ENCODE measurements at places on chromosomes 3 and 15. TPM values are rescaled to one million over a fixed set of nuclear protein-coding genes. Genes with fewer than 3 reads are reported as not detected.

- H3K36me3 ChIP-seq, result no peaks in the 10 kb centered on the region
- no peak overlapping the region for H3K4me3 ChIP-seq
- no peak for DNase-seq
- H3K27ac ChIP-seq, result no peak overlapping the region
- no peaks in the 10 kb centered on the region for H3K4me1 ChIP-seq
Measured at GRCh38 chr15:83164771-83165404, 42.7 kb downstream of the HDGFL3 start.

DNA sequence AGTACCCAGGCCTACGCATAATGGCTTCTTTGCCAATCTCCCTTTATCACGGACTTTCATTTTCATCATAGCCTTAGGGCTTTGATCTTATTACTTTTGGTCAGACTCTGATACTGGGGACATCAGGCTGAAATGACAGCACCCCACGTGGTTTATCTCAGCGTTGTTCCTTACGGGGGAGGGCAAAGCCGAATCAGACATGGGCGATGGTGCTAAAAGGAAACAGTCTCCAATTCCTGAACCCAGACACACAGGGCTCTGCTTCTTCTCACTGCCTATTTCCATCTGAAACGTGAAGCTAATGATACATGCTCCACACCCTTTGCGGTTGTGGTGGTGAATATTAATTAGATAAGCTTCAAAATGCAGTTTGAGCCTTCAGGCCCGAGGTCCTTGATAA lies 59.4 kb upstream of the CD47 start:
- H3K27me3 ChIP-seq, result no peaks in the 10 kb centered on the region
- H3K4me1 ChIP-seq, result no peaks in the 10 kb centered on the region
- DNase-seq, result no peak
- no peak overlapping the region for H3K27ac ChIP-seq

GRCh38 chr15:70088887-70089691 lies 8.6 kb downstream of the TLE3 start:
- H3K4me3 ChIP-seq, result no peak overlapping the region
- H3K27ac ChIP-seq, result no peak overlapping the region
- DNase-seq, result no peak
- H3K27me3 ChIP-seq, result no peaks in the 10 kb centered on the region
- H3K36me3 ChIP-seq, result peaks cover 48% of the 10 kb centered on the region
- H3K4me1 ChIP-seq, result peaks cover 66% of the 10 kb centered on the region

DNA sequence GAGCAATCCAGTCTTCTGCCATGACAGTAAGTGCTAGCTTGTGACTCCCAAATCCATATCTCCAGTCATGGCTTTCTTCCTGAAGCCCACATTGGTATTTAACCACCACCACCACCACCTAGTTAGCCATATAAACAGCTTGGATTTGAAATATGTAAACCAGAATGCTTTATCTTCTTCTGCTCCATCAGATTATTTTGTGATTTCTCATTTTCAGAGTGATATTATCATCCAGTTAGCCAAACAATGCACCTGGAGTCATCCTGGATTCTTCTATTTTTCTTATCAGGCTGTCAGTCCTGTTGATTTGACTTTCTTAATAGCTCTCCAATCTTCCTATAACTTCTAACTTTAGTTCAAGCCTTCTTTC lies 124.3 kb upstream of the PTX3 start:
- H3K4me1 ChIP-seq, result no peaks in the 10 kb centered on the region
- no peaks in the 10 kb centered on the region for H3K36me3 ChIP-seq
- H3K27me3 ChIP-seq, result no peaks in the 10 kb centered on the region
- DNase-seq, result no peak
- no peak overlapping the region for H3K27ac ChIP-seq

- H3K27me3 ChIP-seq, result no peaks in the 10 kb centered on the region
- H3K4me3 ChIP-seq, result no peak overlapping the region
- no peak overlapping the region for H3K27ac ChIP-seq
- no peaks in the 10 kb centered on the region for H3K36me3 ChIP-seq
Measured at GRCh38 chr3:8657804-8658305, 13.3 kb upstream of the SSUH2 start.

DNA sequence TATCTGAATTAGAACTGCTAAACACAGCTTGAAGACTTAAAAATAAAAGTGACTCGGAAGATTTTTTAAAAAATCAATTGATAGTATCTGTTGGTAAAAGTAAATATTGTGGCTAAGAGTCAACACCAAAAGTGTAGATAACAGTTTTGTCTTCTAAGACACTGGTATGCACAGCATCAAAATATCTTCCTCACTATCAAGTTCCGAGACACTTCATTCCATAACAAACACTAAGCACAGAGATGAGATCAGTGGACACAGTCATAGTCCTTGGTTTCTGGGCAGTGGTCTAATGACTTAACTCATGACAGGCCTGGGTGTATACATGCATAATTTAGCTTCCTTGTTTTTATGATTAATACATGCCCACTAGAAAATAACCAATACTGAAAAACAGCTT lies 63.2 kb downstream of the PXYLP1 start:
- no peak for DNase-seq
- H3K27me3 ChIP-seq, result no peaks in the 10 kb centered on the region
- H3K36me3 ChIP-seq, result no peaks in the 10 kb centered on the region
- peak overlapping the region; percentile 49 for H3K27ac ChIP-seq

- H3K27me3 ChIP-seq, result no peaks in the 10 kb centered on the region
- peak overlapping the region; percentile 21 for H3K27ac ChIP-seq
- H3K4me3 ChIP-seq, result no peak overlapping the region
- peaks cover 10% of the 10 kb centered on the region for H3K4me1 ChIP-seq
Measured at GRCh38 chr3:64612916-64613526, 74.8 kb downstream of the ADAMTS9 start.

- no peaks in the 10 kb centered on the region for H3K36me3 ChIP-seq
- no peaks in the 10 kb centered on the region for H3K4me1 ChIP-seq
- no peak for DNase-seq
- no peak overlapping the region for H3K27ac ChIP-seq
- no peaks in the 10 kb centered on the region for H3K27me3 ChIP-seq
- no peak overlapping the region for H3K4me3 ChIP-seq
Measured at GRCh38 chr15:36763685-36764084, 184.3 kb downstream of the CDIN1 start.

DNA sequence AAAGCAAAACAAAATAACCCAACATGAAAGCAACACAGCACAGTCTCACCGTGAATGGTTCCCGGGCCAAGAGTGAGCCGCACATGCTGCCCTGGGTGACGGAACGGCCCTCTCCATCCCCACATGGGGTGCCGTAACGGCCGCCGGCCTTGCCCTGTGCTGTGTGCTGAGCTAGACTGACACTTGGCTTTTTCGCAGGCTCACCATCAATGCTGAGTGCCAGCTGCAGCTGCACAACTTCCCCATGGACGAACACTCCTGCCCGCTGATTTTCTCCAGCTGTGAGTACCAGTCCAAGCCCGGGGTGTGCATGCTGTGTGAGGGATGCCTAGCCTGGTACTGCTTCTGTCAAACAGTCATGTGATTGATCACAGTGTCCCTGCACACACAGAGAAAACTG lies 357.6 kb downstream of the GABRG3 start:
- DNase-seq, result no peak
- no peaks in the 10 kb centered on the region for H3K36me3 ChIP-seq
- H3K27me3 ChIP-seq, result no peaks in the 10 kb centered on the region
- no peak overlapping the region for H3K27ac ChIP-seq

- no peak for DNase-seq
- H3K36me3 ChIP-seq, result no peaks in the 10 kb centered on the region
- H3K4me3 ChIP-seq, result no peak overlapping the region
- no peak overlapping the region for H3K27ac ChIP-seq
Measured at GRCh38 chr15:95850837-95851236, 479.7 kb upstream of the NR2F2 start.

DNA sequence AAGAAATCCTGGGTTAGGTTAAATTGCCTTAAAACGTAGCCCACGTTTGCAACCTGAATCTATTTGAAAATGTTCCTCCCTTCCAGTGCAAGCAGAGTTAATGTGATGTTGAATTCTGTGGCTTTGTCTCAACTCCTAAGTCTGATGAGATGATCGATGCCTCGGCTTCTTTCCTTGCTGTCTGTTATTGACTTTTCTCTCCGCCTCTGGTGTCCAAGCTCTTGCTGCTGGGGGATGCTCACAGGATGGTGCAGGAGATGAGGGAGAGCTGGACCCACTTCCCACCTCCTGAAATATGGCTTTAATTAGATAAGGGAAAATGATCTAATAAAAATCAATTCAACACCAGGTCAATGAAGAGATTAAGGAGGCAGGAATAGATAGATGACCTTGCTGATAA lies 407.9 kb upstream of the RGMA start:
- no peak for DNase-seq
- no peaks in the 10 kb centered on the region for H3K4me1 ChIP-seq
- H3K36me3 ChIP-seq, result no peaks in the 10 kb centered on the region

DNA sequence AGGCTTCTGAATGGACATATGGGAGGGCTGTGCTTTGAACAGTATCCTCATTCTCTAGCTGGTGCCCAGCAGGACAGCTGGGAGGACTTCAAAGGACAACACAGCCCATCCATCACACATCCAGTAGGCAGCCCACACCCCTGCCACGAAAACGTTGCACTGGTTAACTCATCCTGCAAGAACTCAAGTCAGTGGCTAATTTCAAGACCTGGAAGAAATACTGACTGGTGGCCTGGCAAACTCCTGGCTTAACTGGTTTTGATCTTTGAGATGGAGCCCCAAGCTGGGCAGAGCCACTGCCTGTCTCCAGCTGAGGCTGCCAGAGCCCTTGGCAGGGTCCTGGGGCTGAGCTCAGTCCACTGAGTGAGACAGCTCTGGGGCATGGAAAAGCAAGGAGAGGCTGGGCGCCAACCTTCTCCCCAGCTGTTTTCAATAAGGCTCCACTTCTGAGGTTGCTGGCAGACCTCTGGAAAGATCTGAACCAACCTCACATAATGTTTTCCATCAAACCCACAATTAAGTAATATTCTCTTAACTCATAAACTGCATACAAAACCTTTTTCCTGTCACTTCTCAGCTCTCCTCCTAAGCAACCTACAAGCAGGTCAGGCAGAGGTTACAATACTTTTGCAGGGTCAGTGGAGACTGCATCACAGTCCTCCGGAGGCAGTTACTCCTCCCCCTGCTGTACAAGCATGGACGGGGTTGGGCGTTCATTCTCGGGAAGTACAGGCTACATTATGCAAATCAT lies 110.3 kb downstream of the MYLK start:
- no peaks in the 10 kb centered on the region for H3K36me3 ChIP-seq
- H3K27me3 ChIP-seq, result no peaks in the 10 kb centered on the region
- no peaks in the 10 kb centered on the region for H3K4me1 ChIP-seq
- DNase-seq, result no peak
- H3K4me3 ChIP-seq, result no peak overlapping the region

- no peaks in the 10 kb centered on the region for H3K27me3 ChIP-seq
- H3K36me3 ChIP-seq, result no peaks in the 10 kb centered on the region
- DNase-seq, result no peak
- no peak overlapping the region for H3K4me3 ChIP-seq
Measured at GRCh38 chr3:140442621-140443020, 235.2 kb upstream of the TRIM42 start.

DNA sequence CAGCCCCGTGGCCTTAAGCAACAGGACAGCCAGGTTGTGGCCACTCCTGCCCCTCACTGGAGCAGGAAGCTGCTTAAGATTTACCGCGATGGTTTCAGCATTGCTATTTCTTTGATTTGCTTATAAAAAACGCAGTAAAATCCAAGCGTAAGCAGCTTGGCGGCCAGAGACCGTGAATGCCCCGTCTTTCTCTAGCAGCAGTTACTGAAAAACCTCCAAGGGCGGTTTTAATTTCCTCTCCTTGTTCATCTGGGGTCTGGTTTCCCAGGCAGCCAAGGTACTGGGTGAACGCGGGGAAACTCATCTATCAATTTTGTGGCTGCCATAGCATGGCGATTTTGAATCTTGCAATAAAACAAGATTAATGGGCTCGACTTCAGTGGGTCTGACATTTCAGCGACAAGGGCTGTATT lies 130.3 kb downstream of the MINAR1 start:
- DNase-seq, result no peak
- no peak overlapping the region for H3K27ac ChIP-seq
- H3K36me3 ChIP-seq, result no peaks in the 10 kb centered on the region
- H3K4me3 ChIP-seq, result no peak overlapping the region

- no peak overlapping the region for H3K27ac ChIP-seq
- DNase-seq, result no peak
- no peak overlapping the region for H3K4me3 ChIP-seq
- H3K36me3 ChIP-seq, result peaks cover 9% of the 10 kb centered on the region
Measured at GRCh38 chr3:11373654-11374053, 101.5 kb downstream of the ATG7 start.

GRCh38 chr3:157086060-157086750 lies 73.7 kb downstream of the CCNL1 start:
- H3K27me3 ChIP-seq, result no peaks in the 10 kb centered on the region
- no peaks in the 10 kb centered on the region for H3K36me3 ChIP-seq
- no peak overlapping the region for H3K4me3 ChIP-seq
- no peak overlapping the region for H3K27ac ChIP-seq
- DNase-seq, result no peak

- H3K27me3 ChIP-seq, result peaks cover 51% of the 10 kb centered on the region
- peak overlapping the region; percentile 19 for H3K4me3 ChIP-seq
- H3K36me3 ChIP-seq, result no peaks in the 10 kb centered on the region
- no peak for DNase-seq
- no peaks in the 10 kb centered on the region for H3K4me1 ChIP-seq
Measured at GRCh38 chr15:96367311-96368200, 37.1 kb downstream of the NR2F2 start.

CCDC191 gene
- total RNA-seq, result 4.1 TPM

DNA sequence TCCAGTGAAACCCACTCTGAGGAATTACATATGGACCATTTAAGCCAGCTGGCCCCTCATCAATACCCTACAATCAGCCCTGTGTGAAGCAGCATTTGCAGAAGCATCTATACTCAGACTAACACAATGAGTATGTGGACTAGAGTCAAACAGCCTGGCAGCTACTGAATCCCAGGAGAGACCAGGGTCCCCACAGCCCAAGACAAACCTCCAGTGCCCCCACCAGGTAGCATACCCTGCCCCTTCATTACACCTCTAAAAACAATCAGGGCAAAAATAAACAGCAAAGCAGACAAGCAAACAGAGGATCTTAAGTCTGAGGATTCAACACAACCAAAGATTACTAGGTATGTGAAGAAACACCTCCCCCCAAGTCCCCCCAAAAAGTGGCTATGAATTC lies 157.4 kb downstream of the LEKR1 start:
- no peaks in the 10 kb centered on the region for H3K4me1 ChIP-seq
- no peaks in the 10 kb centered on the region for H3K27me3 ChIP-seq
- H3K36me3 ChIP-seq, result no peaks in the 10 kb centered on the region
- no peak overlapping the region for H3K4me3 ChIP-seq
- no peak for DNase-seq
- no peak overlapping the region for H3K27ac ChIP-seq

SLC9C1 gene
- not detected for total RNA-seq

DNA sequence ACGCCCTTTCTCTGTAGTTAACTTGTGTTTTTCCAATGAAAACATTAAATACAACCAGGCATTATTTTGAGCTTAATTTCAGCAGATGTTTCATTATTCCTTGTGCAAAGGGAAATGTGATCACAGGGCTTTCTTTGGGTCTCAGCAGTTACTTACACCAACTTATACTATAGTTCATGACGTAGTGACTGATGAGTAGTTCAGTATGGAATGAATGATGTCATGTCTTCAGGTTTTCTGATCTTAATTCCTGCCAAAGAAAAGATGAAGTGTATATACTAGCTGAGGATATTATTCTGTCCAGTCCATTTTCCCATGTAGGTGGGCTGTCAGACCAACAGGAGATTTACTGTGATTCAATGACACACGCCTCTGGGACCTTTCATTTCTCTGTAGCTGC lies 61.3 kb downstream of the MYRIP start:
- H3K27ac ChIP-seq, result no peak overlapping the region
- no peak overlapping the region for H3K4me3 ChIP-seq
- H3K27me3 ChIP-seq, result no peaks in the 10 kb centered on the region
- no peaks in the 10 kb centered on the region for H3K4me1 ChIP-seq

All from upper lobe of right lung (tissue), 1 donor.